Left renal cortex interstitium (tissue), 4 donors: ENCODE measurements at places on chromosomes 16 and 17.

DNA sequence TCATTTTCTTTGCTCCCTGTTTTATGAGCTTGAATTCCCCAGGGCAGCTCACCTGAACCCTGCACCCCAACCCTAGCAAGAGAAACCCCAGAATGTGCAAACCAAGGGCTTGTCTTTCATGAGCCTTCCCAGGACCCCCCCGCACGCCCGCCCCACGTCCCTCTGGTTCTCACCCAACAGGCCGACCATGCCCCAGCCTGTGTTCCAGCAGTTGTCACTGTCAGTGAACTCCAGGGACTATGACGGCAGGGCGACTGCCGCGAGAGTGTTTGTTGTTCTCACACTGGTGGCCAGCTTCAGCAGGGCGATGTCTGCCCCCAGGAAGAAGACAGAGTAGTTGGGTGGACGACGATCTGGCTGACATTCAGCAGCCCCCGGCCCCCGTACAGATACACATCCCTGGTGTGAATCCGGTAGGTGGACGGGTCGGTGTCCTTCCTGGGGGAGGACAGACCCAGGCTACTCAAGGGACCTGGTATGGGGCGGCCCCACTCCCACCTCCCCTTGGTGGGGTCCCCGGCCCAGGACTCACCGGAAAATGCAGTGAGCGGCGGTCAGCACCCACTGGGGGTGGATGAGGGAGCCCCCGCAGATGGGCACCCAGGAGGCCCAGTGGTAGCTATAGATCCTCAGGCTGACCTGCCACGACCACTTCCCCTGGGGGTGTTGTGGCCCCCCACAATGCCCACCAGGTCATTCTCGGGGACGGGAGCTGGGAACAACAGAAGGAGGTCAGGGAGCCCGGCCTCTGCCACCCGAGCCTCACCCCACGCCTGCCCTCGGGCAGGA, 20.1 kb downstream of the TPSD1 start:
- no peak for DNase-seq

- DNase-seq, result no peak
Measured at GRCh38 chr17:2564877-2565276, 28.6 kb upstream of the PAFAH1B1 start.

DNA sequence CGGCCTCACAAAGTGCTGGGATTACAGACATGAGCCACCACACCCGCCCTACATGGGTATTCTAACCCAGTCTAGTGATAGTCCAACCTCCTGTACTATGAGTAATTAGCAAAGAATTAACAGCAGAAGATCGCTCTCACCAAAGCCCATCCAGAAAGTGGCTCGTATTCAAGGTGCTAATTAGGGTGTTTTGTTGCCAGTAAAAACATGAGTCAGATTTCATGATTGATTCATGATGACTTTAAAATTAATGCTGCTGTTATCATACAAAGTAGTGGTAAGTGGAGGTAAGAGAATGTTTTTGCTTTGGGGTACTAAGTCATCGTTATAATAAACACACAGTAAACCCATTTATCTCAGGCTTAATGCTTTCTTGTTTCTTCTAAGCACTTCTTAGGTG, 428.8 kb downstream of the WWOX start:
- DNase-seq, result no peak

DNA sequence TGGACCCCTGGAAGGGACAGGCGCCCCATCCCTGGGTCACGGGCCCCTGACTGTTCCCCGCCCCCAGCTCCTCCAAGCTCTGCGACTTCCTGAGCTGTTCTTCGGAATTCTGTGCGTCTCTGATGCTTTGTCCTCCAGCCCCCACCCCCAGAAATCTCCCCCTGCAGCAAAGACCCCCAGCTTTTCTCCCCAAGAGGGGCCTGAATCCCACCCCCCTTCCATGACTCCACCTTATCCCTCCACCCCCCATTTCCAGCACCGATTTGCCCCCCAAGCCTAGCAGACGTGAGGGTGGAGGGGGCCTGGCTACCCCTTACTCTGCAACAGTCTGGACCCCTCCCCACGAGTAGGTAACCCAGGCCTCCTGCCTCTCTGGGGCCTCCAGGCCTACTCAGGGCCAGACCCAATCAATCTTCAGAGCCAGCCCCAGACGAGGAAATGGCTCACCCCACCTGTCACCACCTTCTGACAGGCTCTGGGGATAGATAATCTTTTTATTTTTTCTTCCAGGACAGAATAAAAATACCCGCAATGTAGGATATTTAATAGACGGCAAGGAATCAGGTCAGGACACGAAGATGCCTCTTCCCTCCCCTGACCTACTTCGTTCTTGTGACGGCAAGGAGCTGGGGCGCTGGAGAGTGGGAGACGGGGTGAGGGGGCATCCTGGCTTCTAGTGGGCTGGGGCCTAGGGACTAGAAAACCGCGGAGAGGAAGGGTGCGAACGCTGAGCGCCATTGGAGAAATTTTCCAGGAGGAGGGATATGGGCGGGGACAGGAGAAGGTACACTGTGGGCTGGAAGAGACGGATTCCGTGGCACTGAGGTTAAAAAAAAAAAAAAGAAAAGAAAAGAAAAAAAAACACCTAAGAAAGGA, 744 bp upstream of the PLXDC1 start:
- no peak for DNase-seq

DNA sequence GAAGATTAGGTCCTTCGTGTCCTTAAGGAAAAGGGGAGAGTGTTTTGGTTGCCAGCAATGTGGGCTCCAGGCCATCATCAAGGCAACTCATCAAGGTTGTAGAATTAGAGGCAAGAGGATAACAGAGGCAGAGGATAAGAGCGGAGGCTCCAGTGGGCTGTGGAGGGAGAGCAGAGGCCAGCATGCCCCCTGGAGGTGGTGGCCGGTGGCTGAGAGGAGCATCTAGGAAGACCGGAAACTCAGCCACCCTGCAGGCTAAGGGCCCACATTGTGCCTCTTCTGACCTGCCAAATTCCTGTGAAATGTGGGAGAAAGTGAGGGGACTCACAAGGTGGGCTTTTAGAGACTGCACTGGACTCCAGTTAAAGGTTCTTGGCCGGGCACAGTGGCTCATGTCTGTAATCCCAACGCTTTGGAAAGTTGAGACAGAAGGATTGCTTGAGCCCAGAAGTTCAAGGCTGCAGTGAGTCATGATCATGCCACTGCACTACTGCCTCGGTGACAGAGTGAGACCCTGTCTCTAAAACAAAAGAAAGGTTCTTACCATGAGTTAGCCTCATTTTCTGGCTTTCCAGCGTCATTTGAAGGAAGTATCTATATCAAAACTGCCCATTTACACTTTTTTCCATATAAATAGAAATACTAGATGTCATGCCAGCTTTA, 62.7 kb upstream of the ADORA2B start:
- no peak for DNase-seq

GRCh38 chr16:54000361-54000760, 286.2 kb downstream of the IRX3 start:
- DNase-seq, result no peak

DNA sequence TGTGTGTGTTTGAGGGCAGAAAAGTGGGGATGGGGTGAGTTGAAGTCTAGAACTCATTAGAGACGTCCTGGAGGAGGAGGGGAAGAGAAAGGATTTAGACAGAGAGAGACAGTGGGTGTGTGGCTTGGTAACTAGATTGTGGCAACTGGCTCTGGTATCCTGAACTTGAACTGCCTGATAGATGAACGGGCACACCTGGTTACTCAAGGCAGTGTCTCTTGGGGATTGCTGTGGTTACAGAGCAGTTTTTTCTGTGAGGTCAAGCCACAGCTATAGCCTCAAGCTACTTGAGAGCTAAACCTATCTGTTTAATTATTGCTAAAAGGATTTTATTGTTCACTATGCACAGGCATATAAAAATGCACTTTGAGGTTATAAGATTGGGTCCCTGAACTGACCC, 29.8 kb upstream of the MYH2 start:
- DNase-seq, result no peak

GRCh38 chr16:69087161-69087581, 18.3 kb upstream of the HAS3 start:
- DNase-seq, result no peak

GRCh38 chr16:1225051-1225451, at the start of gene TPSG1:
TSS of gene TPSG1 (minus strand) at chr16:1225268. CDS start at chr16:1225252, 16 bp downstream.
- no peak for DNase-seq

DNA sequence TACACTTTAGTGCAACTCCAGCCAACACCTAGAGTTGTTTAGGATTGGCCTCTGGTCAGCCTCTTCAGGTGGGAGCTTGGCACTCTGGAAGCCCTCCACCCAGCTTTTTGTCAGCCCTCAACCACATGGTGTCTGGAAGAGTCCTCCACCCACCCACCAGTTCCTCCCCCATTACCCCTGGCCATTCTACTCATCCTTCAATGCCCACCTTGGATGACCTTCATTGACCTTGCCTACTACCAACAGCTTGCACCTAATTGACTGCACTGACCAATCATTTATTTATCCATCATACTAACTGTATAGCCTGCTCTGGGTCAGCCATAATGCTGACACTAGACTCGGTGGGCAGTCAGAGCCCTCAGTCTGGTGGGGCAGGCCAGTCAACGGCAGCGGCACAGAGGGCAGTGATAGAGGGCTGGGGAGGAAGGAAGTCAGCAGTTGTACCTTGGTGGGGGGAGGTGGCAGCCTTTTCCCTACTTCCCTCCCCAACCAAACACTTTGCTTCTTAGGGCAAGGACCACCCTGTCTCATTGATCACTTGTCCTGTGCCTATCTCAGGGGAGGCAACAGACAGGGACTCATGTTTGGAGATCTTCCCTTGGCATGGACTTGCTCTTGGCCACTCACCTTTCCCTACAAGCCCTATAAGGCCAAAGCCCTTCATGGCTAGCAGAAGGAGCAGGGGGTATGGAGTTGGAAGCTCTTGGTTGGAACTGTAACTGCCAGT, 29.3 kb downstream of the SLC13A5 start:
- DNase-seq, result no peak

- DNase-seq, result no peak
Measured at GRCh38 chr16:85235991-85236817, 123.9 kb upstream of the CIBAR2 start.

DNA sequence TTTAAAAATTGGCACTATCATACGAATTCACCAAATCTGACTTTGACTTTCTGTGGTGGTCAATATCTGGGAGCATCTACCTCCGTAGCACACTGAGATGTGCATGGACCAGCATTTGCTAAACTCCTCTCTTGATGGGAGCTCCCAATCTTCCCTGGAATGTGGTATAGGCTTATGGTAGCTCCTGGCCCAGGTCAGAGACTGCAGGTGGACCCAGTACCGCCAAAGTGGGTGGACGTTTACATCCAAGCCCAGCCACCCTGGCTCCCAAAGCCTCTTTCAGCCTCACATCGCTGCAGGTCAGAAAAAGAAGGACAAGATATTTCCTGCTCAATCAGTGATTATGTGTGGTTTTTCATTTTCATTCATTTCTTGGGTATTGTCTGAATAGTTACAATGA, 43.1 kb upstream of the NKD1 start:
- DNase-seq, result no peak

GRCh38 chr17:42122371-42123303, at the start of gene HSPB9:
TSS of gene HSPB9 (plus strand) at chr17:42122804. CDS start at chr17:42122851, 47 bp downstream.
- no peak for DNase-seq

- DNase-seq, result no peak
Measured at GRCh38 chr17:39208893-39209292, 8.8 kb downstream of the RPL19 start.

DNA sequence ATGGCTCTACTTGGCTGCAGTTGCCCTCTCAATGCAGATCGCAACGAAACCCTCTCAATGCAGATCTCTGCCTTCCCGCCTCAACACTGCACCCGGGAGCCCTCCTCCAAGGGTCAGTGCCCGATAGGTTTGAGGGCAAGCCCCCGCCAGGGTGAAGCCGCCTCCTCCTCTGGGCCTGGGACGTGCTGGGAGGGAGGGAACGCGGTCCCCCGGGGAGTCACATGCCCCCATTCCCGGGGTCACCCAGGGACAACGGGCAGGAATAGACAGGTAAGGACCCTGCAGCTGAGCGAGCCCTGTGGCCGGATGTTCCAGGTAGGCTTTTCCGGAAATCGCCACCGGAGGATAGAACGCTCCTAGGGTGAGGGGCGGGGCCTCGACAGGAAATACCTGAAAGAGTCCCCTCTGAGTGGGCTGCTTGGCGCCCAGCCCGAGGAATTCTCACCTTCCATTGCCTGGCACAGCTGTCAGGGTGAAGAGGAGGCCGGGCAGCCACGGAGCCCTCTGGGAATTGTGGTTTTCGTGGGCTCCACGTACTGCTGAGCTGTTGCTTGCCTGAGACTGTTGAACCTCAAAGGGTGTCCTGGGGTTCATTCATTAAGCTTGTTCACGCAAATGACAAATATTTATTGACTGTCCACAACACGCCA, 12.8 kb downstream of the ZNF174 start:
- no peak for DNase-seq

DNA sequence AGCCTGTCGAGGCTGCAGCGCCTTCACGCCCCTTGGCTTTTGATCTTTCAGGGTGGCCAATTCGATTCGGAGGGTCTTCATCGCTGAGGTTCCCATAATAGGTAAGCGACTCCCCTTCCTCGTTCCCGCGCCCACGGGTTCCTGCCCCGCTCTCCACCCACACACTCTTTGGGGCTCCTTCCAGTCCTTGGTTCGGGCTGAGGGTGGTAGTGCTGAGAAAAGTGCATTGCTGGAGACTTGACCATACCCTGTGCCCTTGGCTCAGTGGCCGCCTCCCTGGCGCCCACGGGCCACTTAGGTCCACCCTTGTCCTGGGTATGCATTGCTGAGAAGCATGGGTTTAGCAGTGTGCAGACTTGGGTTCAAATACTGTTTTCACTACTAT, 491 bp downstream of the POLR2C start:
- DNase-seq, result no peak

DNA sequence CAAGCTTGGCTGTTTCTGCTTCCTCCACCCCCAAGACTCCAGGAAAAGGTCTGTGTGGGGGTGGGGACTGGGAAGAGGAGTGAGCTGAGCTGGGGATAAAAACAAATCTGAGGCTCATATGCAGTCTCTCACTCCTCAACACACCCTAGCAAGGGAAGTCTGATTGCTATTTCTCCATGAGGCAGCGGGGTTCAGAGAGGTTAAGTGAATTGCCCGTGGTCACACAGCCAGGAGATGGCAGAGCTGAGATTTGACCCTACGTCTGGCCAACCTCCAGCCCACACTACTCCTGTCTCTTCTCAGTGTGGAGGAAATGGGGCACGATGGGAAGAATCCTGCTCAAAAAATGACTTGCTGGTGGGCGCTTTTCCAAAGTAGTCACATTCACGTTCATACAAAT, 4.8 kb upstream of the ABCC3 start:
- DNase-seq, result no peak

GRCh38 chr16:73921295-73921694, 375.3 kb upstream of the PSMD7 start:
- no peak for DNase-seq

- no peak for DNase-seq
Measured at GRCh38 chr17:7205561-7205960, 14.1 kb downstream of the DLG4 start.

GRCh38 chr16:49630783-49631182, 225.1 kb downstream of the ZNF423 start:
- DNase-seq, result no peak

GRCh38 chr17:37051833-37052232, 103.1 kb downstream of the AATF start:
- DNase-seq, result no peak

GRCh38 chr16:51343411-51343810, 192.3 kb upstream of the SALL1 start:
- no peak for DNase-seq

DNA sequence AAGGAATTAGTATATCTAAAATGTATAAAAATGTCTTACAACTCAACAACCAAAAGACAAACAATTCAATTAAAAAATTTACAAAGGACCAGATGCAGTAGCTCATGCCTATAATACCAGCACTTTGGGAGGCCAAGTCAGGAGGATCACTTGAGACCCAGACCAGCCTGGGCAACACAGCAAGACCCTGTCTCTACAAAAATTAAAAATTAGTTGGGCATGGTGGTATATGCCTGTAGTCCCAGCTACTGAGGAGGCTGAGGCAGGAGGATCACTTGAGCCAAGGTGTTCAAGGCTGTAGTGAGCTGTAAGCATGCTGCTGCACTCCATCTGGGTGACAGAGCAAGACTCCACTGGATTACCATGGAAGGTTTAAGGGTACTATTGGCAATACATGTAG, 33.8 kb downstream of the ZNRF1 start:
- DNase-seq, result no peak
